ENCODE measurements at places on chromosomes 1 and 21. TPM values are rescaled to one million over a fixed set of nuclear protein-coding genes. Genes with fewer than 3 reads are reported as not detected.

The EDN2 gene
- total RNA-seq, result not detected

The MAP1LC3C gene
- not detected for total RNA-seq

The C4BPA gene
- total RNA-seq, result not detected

The ZSWIM5 gene
- total RNA-seq, result 0.31 TPM

The B3GALT5 gene
- not detected for total RNA-seq

The FOXD3 gene
- not detected for total RNA-seq

The DFFA gene
- 28.6 TPM for total RNA-seq
